Karpas-422 (cell line): ENCODE measurements at places on chromosomes 11 and 22.

- DNase-seq = peak; percentile 92
Observed at GRCh38 chr22:37051391-37052385, at the start of gene KCTD17. Gene KCTD17 (plus strand): TSS chr22:37051742. CDS start chr22:37051761, 19 bp downstream.

DNA sequence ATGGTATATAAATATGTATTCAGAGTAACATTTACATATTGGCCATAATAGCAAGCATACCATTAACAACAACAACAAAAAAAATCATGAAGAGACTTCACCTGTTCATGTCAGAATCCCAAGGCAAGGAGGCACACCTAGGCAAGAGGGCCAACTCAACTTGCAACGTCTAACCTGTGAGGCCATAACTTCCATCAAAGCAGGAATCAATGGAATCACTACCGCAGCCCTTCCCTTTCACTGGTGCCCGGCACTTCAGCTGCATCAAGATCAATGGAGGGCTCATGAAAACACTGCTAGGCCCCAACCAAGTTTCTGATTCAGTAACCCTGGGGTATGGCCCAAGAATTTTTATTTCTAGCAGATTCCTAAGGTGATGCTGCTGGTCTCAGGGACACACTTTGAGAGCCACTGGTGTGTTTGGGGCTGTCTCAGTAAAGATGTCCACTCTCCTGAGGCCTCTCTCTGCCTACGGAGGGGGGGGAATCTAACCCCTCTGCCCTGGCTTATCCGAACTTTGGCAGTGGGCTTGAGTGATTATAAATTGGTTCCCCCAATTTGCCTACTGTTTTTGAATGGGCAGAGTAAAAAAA is 8.0 kb downstream of the ZFTA start:
- DNase-seq = no peak

GRCh38 chr11:8679006-8679405 is 3.5 kb downstream of the TRIM66 start:
- no peak for DNase-seq

DNA sequence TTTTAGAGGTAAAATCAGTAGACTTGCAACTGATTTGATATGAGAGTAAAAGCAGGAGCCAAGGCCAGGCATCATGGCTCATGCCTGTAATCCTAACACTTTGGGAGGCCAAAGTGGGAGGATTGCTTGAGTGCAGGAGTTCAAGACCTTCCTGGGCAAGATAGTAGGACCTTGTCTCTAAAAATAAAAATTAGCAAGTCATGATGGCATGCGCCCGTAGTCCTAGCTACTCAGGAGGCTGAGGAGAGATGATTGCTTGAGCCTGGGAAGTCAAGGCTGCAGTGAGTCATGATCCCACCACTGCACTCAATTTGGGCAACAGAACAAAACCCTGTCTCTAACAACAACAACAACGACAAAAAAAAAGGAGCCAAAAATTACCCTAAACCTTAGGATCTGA is 13.5 kb downstream of the SGSM3 start:
- DNase-seq = no peak

GRCh38 chr11:67119585-67120391 is 725 bp downstream of the KDM2A start:
- DNase-seq = peak; percentile 77
